ENCODE measurements at places on chromosomes 7 and 10.

GRCh38 chr10:132752378-132752777 lies 33.6 kb downstream of the NKX6-2 start:
- DNase-seq = no peak

DNA sequence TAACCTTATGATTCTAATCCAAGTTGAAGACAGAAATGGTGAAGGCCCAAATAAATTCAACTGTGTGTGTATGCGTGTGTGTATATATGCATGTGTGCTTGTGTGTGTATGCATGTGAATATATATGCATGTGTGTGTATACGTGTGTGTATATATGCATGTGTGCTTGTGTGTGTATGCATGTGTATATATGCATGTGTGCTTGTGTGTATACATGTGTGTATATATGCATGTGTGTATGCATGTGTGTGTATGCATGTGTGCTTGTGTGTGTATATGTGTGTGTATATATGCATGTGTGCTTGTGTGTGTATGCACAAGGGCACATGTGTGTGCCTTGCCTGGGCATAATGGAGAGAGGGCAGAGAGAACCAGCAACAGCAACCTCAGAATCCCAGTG lies 184.7 kb upstream of the PLPP4 start:
- no peak for DNase-seq

GRCh38 chr10:70355051-70356021 lies 27.1 kb downstream of the LRRC20 start:
- no peak for DNase-seq

- peak; percentile 42 for DNase-seq
These were observed 37.8 kb upstream of the PSAP start for GRCh38 chr10:71888623-71889387.

DNA sequence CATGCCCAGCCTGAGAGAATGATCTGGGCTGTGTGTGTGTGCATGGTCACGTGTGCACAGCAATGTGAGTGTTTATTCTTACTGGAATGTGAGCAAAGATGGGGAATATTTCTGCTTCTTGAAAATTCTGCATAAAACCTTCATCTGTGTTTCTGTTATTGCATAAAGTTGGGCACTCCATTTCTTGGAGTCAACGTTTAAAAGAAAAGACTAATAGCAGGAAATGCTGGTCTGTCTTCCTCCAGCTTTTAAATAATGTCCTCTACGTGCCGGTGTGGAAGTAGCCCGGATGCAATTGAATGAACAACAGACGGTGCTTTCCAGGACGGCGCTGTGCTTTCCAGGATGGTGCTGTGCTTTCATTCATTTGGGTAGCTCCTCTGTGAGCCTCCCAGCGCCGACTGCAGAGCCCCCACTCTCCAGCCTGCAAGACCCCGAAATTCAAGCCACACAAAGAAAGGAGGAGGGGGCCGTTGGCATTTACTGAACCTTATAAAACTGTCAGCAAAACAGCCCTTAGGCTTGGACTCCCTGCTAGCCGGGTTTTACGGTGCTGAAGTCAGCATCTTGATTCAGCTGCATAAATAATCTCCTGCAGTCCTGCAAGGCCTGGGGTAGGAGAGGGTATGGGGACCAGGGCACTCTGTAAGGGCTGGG lies 158.2 kb upstream of the PRKCQ start:
- no peak for DNase-seq

DNA sequence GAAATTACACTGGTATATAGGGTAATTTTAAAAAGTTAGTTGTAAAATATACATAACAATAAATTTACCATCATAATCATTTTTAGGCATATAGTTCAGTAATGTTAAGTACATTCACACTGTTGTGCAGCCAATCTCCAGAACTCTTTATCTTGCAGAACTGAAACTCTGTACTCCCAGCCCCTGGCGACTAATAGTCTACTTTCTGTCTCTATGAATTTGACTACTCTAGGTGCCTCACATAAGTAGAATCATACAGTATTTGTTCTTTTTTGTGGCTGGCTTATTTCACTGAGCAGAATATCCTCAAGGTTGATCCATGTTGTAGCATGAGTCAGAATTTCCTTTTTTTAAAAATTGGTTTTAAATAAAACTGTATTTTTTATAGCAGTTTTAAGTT lies 41.4 kb downstream of the NRF1 start:
- no peak for DNase-seq

DNA sequence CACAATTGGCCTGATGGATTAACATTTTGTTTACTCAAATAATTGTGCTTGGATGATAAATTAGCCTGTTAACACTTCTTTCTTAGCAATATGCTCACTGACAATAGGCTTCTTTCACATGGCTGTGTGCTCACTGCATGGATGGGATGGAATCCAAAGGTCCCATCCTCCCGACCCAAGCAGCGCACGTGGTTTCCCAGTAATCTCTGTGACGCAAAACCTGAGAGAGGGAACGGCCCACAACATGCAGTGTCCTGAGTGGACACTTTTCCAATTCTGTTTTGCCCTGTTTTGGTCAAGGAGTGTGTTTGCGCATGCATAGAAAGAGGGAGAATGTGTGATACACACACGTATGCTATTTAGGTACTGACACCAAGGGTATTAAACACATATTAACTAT lies 42.1 kb upstream of the RASGEF1A start:
- no peak for DNase-seq

GRCh38 chr10:67115972-67116371 lies 190.1 kb downstream of the LRRTM3 start:
- no peak for DNase-seq

DNA sequence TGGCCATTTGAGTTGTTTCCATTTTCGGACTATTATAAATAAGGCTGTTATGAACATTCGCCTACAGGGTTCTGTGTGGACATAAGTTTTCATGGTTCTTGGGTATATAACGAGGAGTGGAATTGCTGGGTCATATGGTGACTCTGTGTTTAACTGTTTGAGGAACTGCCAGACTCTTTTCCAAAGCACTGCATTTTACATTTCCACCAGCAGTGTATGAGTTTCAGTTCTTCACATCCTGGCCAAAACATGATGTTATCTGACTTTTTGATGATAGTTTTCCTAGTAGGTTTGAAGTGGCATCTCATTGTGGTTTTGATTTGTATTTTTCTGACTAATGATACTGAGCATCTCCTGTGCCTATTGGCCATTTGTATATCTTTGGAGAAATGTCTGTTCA lies 5.4 kb downstream of the SUV39H2 start:
- no peak for DNase-seq

DNA sequence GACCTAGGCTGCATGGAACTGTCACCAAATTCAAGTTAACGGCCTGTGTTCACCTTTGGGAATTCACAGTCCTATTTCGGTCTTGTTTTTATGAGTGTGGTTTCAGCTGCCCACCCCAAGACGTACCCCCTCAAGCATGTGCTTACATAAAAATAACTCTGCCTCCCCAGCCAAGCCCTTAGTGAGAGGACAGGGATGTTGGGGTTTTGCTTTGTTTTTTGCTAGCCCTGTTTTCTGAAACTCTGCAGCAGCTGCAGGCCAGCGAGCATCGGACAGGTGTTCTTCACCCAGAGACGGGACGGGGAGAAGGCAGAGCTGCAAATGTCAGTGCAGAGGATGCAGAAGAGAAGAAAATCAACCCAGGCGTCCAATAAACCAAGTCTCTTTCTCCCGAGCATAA lies 13.5 kb downstream of the CHST15 start:
- no peak for DNase-seq
